ENCODE measurements at places on chromosomes 12 and 14. TPM values are rescaled to one million over a fixed set of nuclear protein-coding genes. Genes with fewer than 3 reads are reported as not detected.

DNA sequence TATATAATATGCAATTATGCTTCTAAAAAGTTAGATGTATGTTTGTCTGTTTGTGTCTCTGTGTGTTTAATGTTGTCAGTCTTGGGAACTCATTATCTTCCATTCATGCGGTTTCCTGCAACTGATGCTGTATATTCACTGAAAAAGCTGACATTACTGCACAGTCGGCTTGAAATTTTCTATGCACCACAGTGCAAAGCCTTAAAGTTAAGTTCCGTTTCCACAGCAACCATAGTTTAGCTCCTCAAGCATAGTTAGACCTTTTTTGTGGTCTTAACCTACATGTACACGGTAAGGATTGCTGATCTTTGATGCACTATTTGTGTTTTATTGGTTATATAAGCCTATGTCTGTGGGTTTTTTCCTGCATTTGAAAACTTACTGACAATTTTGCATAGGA, 309.4 kb downstream of the KCNC2 start:
- H3K27me3 ChIP-seq, result no peaks in the 10 kb centered on the region
- no peak overlapping the region for H3K27ac ChIP-seq
- DNase-seq, result no peak
- H3K4me1 ChIP-seq, result no peaks in the 10 kb centered on the region

DNA sequence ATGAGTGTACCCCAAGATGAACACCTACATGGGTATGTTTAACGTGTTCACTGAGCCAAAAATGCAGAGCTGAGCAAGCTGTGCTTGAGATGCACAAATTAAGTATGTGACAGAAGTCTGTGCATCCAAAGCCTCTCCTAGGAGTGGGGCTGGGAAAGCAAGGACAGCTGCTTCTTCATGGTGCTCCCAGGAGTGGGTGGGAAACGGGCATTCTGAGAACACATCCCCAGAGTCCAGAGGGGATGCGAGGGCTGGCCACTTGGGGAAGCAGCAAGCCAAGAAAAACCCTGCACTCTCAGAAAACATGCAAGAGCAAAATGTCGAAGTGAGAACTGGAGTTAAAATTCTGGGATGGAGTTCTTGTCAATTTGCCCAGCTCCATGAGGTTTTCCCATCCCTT, 414.3 kb downstream of the BCAT1 start:
- no peak for DNase-seq
- no peaks in the 10 kb centered on the region for H3K36me3 ChIP-seq
- no peak overlapping the region for H3K4me3 ChIP-seq
- peaks cover 5% of the 10 kb centered on the region for H3K4me1 ChIP-seq
- H3K27ac ChIP-seq, result peak overlapping the region; percentile 45
- peaks cover 1% of the 10 kb centered on the region for H3K27me3 ChIP-seq

DNA sequence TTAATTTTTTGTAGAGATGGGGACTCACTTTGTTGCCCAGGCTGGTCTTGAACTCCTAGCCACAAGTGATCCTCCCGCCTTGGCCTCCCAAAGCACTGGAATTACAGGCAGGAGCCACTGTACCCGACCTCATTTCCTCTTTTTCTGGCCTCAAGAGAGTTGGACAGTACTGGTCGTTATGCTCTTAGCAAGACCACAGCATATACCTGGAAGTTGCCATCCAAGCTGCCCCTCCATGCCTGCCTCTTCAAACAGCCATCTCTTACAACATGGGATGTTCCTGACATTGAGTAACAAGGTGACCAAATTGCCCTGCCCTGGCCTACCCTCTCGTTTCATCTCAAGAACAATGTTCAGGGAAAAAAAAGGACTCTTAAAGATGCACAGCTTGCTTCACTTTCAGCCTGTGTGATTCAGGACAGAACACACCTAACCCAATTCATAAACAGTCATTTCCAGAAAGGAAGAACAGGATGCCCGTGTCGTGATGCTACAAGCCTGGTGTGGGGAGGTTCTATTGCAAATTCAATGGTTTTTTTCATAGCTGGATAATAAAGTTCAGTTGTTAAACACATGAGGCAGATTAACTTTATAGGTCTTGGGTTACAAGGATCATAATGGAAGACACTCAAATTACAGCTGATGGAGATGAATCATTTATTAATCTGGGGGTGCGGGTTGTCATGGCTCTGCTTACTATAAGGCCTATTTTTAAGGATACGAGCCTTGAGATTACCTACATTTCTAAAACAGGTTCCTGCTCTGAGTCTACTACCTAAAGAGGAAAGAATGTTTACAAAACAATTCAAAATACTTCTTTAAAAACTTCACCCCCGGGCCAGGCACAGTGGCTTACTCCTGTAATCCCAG, 11.9 kb downstream of the GLTP start:
- no peaks in the 10 kb centered on the region for H3K36me3 ChIP-seq
- no peak overlapping the region for H3K27ac ChIP-seq
- no peak for DNase-seq
- no peak overlapping the region for H3K4me3 ChIP-seq
- no peaks in the 10 kb centered on the region for H3K4me1 ChIP-seq
- H3K27me3 ChIP-seq, result no peaks in the 10 kb centered on the region

GNG2 gene
- total RNA-seq, result 15.0 TPM

All from aorta (tissue), 5 donors.